Panc1 (cell line): ENCODE measurements at places on chromosomes 12 and 14.

- no peak for DNase-seq
- no peak overlapping the region for H3K27ac ChIP-seq
- H3K36me3 ChIP-seq: no peaks in the 10 kb centered on the region
- no peak overlapping the region for H3K4me3 ChIP-seq
- H3K27me3 ChIP-seq: no peaks in the 10 kb centered on the region
- no peaks in the 10 kb centered on the region; the same call in 1 of the 2 replicates for H3K4me1 ChIP-seq
Measured at GRCh38 chr12:57168058-57168457, 20.6 kb upstream of the LRP1-AS start.

- no peaks in the 10 kb centered on the region for H3K27me3 ChIP-seq
- no peak overlapping the region for H3K4me3 ChIP-seq
- H3K4me1 ChIP-seq: no peaks in the 10 kb centered on the region
Measured at GRCh38 chr14:50095895-50096294, 20.5 kb downstream of the VCPKMT start.

- H3K4me3 ChIP-seq: peak overlapping the region; percentile 90
- H3K36me3 ChIP-seq: no peaks in the 10 kb centered on the region; the same call in 1 of the 2 replicates
- peaks cover 5% of the 10 kb centered on the region; the same call in 1 of the 2 replicates for H3K27me3 ChIP-seq
Measured at GRCh38 chr12:26123482-26123980, 1.3 kb downstream of the BHLHE41 start.

GRCh38 chr14:36443374-36443773, 76.7 kb downstream of the NKX2-1 start:
- H3K4me3 ChIP-seq: no peak overlapping the region
- H3K4me1 ChIP-seq: no peaks in the 10 kb centered on the region
- H3K27ac ChIP-seq: no peak overlapping the region
- H3K27me3 ChIP-seq: no peaks in the 10 kb centered on the region

GRCh38 chr12:46153268-46153872, 115.5 kb downstream of the SLC38A1 start:
- no peak for DNase-seq
- H3K36me3 ChIP-seq: no peaks in the 10 kb centered on the region
- peaks cover 5% of the 10 kb centered on the region for H3K4me1 ChIP-seq
- no peak overlapping the region for H3K27ac ChIP-seq

DNA sequence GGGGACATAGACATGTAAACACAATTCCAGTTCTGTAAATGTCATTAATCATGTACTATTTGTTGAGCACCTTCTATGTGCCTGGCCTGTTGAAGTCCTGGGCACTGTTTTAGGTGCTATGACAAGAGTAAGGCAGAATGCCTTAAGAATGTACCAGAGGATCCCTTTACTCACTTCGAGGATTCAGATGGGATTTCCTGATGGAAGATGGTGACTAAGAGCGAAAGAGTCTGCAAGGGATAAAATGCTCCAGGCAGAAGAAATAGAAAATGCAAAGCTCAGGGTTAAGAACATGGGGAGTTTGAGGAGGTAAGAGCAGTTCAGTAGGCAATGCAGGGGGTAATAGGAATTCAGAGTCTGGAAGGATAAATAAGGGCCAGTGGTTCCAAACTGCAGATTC, 671.3 kb upstream of the TBX3 start:
- H3K27ac ChIP-seq: no peak overlapping the region
- no peak overlapping the region for H3K4me3 ChIP-seq

- peaks cover 57% of the 10 kb centered on the region for H3K4me1 ChIP-seq
- H3K36me3 ChIP-seq: no peaks in the 10 kb centered on the region
- H3K27ac ChIP-seq: peak within 1 kb of the TSS; percentile 92
- no peak for DNase-seq
Measured at GRCh38 chr12:12784911-12785814, at the start of gene APOLD1. Gene APOLD1 (plus strand): TSS chr12:12785659. CDS start chr12:12785692, 33 bp downstream.

GRCh38 chr12:123237646-123238329, 4.6 kb downstream of the MTRFR start:
- H3K27me3 ChIP-seq: no peaks in the 10 kb centered on the region
- H3K27ac ChIP-seq: no peak overlapping the region
- no peak for DNase-seq
- no peaks in the 10 kb centered on the region for H3K36me3 ChIP-seq
- H3K4me3 ChIP-seq: no peak overlapping the region
- H3K4me1 ChIP-seq: peaks cover 6% of the 10 kb centered on the region; the same call in 1 of the 2 replicates

DNA sequence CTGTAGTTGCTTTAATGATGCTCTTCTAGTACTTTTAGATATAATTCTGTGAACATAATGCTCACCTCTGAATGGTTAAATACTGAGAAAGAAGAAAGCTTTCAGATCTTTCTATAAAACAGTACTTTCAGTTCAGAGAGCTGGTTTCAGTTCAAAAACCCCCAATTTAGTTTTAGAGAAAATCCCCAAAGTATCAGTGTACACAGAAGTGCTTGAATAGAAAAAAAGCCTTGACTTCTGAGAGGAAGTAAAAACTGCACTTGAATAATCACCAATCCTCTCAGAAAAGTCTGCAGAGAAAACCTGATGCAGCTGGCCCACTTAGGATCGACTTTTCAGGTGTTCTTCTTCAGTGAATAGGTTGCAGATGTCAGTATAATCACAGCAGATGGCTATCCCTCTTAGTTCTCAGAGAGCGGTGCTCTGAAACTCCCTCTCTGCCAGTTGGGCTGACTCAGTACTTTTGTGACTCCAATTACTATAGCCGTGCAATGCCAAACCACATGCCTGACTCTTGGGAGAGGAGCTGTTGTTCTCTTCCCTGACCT, 616.3 kb downstream of the LRFN5 start:
- no peaks in the 10 kb centered on the region for H3K36me3 ChIP-seq
- H3K4me1 ChIP-seq: peaks cover 12% of the 10 kb centered on the region
- DNase-seq: no peak
- H3K27me3 ChIP-seq: no peaks in the 10 kb centered on the region
- H3K27ac ChIP-seq: peak overlapping the region; percentile 86

- H3K4me1 ChIP-seq: no peaks in the 10 kb centered on the region
- H3K4me3 ChIP-seq: no peak overlapping the region
- H3K27ac ChIP-seq: no peak overlapping the region
- no peak for DNase-seq
- no peaks in the 10 kb centered on the region for H3K27me3 ChIP-seq
Measured at GRCh38 chr14:50844391-50844790, 13.4 kb upstream of the NIN start.

DNA sequence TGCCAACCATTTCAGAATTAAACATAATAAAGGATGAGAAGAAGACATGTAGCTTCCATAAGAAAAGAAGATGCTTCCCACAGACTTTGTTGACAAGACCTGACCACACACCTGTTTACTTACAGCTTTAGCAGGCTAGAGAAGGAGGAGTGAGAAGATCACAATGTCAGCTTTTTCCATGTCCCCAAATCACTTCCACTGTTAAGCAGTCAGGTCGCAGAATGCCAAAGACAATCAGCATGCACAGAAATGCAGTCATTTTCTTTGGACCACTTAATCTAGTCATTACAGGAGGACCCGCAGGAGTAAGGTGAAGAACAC, 314.9 kb downstream of the SSPN start:
- no peaks in the 10 kb centered on the region for H3K36me3 ChIP-seq
- DNase-seq: no peak
- no peaks in the 10 kb centered on the region for H3K27me3 ChIP-seq
- H3K27ac ChIP-seq: no peak overlapping the region
- no peaks in the 10 kb centered on the region for H3K4me1 ChIP-seq

- H3K27me3 ChIP-seq: no peaks in the 10 kb centered on the region
- no peak for DNase-seq
- no peak overlapping the region for H3K27ac ChIP-seq
- H3K4me3 ChIP-seq: no peak overlapping the region
- H3K4me1 ChIP-seq: no peaks in the 10 kb centered on the region
- no peaks in the 10 kb centered on the region for H3K36me3 ChIP-seq
Measured at GRCh38 chr14:33062881-33063280, 124.2 kb downstream of the NPAS3 start.

DNA sequence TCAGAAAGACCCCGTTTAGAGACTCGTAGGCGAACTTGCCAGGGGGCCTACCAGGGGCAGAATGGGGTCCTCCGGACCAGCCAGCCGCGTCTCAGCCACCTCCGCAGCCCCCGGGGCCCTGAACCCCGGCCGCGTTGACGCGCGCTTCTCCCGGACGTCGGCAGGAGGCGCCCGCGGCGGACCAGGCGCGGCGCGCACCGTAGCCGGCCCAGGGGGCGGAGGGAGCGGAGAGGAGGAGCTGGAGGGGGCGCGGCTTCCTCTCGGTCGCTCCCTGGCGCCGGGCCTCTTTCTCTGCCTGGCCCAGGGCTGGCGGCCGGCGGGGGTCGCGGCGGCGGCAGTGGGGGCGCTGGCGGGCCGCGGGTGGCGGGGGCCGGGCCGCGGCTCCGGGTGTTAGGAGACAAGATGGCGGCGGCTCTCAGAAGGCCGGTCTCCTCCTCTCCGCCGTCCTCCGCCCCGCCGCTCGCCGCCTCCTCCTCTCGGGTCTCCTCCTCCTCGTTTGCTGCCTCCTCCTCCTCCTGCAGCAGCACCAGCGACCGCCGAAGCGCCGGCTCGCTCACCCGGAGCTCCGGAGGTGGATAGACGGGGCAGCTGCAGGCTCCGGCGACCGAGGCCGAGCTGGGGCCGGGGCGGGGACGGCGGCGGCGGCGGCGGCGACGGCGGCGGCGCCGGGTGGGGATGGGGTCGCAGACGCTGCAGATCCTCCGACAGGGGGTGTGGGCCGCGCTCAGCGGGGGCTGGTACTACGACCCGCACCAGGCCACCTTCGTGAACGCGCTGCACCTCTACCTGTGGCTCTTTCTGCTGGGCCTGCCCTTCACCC, at the start of gene PCNX1:
Gene PCNX1 (plus strand): TSS at position 284 of the 820 bp plus-strand sequence. CDS start 392 bp downstream, at position 676.
- H3K4me3 ChIP-seq: peak within 1 kb of the TSS; percentile 82
- peaks cover 10% of the 10 kb centered on the region for H3K4me1 ChIP-seq
- no peaks in the 10 kb centered on the region for H3K27me3 ChIP-seq
- peaks cover 2% of the 10 kb centered on the region; the same call in 1 of the 2 replicates for H3K36me3 ChIP-seq
